ENCODE measurements at places on chromosomes 2 and 18.

- no peak for DNase-seq
Observed at GRCh38 chr2:144943986-144944385, 424.1 kb upstream of the ZEB2 start.

- DNase-seq, result no peak
Observed at GRCh38 chr2:210288408-210288807, 26.6 kb downstream of the MYL1 start.

DNA sequence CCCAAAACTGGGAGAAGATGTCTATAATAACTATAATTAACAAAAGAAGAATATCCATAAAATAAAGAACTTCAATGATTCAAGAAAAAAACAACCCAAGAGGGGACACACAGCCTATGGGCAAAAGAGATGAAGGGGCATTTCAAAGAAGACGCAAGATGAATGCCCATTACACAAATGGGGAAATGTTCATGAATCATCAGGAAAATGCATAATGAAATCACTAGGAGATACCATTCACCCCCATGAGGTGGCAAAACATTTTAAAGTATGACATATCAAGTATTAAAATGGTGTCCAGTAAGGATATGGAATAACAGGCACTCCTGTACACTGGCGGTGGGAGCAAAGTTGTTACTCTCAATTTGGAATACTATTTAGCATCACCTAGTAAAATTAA is 183.3 kb downstream of the TXNL1 start:
- DNase-seq, result no peak

- DNase-seq, result no peak
Observed at GRCh38 chr2:123514613-123515207, 510.4 kb upstream of the CNTNAP5 start.

Data from stimulated activated CD8-positive, alpha-beta memory T cell treated with anti-CD3 and anti-CD28 coated beads, Interleukin-4, amount 100 ng/mL, for 4 hours (primary cell).